D721Med (cell line): ENCODE measurements at places on chromosomes 11 and 22.

- no peak for DNase-seq
These were observed 270.3 kb upstream of the KIRREL3 start for GRCh38 chr11:127270851-127271250.

DNA sequence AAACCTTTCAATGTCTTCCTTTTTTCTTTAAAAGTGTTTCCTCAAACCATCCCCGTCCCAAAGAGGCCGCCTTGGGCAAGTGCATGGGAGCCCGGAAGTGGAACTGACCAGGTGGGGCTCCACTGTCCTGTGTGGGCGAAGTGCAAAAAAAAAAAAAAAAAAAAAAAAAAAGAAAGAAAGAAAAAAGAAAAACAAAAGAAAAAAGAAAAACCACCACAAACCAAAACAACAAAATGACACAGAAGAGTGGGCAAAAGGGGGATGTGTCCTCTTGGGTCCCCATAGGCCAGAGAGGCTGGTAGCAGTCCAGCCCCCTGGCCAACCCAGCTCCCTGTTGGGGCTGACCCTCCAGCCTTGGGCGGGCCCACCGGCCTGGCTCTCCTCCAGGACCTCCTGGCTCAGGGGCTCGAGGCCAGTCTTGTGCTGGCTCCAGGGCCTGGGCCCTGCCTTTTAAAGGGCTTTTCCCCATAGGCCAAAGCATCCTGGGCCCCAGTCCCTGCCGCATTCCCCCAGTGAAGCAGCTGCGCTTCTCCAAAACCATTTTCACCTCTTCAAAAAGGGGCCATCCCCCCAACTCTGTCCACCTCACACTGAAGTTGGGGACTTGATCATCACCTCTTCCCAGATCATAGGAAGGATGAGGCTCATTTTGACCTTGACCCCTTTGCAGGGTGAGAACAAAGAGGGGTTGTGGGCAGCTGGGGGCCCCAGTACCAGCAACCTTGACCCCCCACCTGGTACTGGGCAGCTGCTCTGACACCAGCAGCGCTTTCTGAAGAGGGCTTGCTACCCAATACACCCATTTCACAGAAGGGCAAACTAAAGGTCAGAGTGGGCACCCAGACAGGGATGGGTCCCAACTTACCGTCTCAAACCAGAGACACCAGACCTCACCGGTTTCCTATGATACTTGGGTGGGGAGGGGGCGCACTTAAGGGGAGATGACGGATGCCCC lies 9.4 kb downstream of the CBX6 start:
- DNase-seq: no peak

GRCh38 chr11:82998697-82999096 lies 73.0 kb downstream of the RAB30 start:
- no peak for DNase-seq

DNA sequence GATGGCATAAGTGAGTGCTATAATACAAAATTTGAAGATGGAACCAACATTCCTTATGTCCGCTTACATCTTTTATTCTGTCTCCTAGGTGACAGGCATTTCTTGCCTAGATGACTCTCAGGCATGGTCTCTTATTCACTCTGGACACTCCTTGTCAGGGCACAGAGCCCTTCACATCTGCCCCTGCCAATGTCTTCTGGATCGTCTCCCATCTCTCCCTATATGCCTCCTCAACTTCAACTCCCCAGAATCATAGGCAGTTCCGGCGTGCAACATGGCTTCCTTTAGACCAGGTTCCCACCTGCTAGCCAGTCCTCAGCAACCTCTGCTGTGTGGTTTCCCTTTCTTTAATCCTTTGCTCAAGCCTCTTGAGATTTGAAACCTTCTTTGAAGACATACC lies 300.9 kb downstream of the TENM4 start:
- DNase-seq: no peak

- DNase-seq: no peak
These were observed 79.3 kb upstream of the CRTAM start for GRCh38 chr11:122758974-122759373.

DNA sequence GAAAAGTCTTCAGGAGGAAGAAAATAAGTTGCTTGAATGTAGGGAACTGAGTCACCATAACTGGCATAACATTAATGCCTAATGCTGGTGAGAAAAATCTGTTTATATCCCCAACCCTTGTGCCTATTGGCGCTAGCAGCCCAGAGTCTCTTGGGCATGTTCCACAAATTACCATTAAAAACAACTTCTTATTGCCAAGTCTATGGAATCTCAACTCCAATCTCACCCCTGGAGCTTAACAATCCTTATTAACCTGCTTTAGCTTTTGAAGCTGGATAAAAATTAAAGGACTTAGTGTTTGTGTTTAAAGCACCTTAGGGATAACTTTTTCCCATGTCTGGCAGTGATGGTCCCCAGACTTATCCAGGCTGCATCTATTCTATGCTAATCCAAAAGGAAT lies 143.0 kb downstream of the APIP start:
- DNase-seq: no peak
